Naive thymus-derived CD4-positive, alpha-beta T cell (primary cell): ENCODE measurements at places on chromosomes 2 and 18. TPM values are rescaled to one million over a fixed set of nuclear protein-coding genes. Genes with fewer than 3 reads are reported as not detected.

- no peak overlapping the region for H3K27ac ChIP-seq
- no peaks in the 10 kb centered on the region for H3K27me3 ChIP-seq
- no peaks in the 10 kb centered on the region for H3K4me1 ChIP-seq
- no peaks in the 10 kb centered on the region for H3K36me3 ChIP-seq
- no peak for DNase-seq
- no peak overlapping the region for H3K4me3 ChIP-seq
Observed at GRCh38 chr2:133437492-133437891, 130.8 kb downstream of the NCKAP5 start.

DNA sequence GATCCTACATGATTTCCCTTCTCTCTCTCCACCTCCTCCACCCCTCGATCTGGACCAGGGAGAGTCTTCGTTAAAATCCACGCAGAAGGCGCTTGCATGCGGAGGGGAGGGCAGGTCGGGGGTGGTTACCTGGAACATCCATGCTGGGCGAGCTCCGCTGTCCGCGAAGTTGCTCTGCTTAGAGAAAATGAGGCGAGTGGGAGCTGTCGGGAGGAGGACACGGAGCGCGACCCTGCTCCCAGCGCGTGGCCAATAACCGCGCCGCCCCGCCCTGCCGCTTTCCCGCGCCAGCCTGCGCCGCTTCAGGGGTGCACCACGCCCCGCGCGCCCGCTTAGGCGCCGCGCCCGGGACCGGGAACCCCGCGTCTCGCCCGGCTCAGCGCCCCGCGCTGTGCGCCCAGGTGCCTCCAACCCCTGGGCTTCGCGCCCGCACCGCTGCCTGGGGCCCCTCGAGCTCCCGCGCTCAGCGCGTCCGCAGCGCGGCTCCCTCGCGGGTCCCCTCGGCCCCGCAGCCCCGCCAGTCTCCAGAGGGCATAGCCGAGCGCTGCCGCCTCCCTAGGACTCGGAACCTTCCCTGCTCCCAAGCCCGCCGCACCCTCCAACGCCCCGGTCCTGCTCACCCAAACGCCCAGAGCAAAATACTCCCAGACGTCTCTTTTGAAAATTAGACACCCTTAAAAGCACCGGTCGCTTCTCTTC, 636 bp downstream of the CBLN2 start:
- no peaks in the 10 kb centered on the region for H3K27me3 ChIP-seq
- H3K4me3 ChIP-seq: no peak overlapping the region
- H3K4me1 ChIP-seq: no peaks in the 10 kb centered on the region
- no peak overlapping the region for H3K27ac ChIP-seq

DNA sequence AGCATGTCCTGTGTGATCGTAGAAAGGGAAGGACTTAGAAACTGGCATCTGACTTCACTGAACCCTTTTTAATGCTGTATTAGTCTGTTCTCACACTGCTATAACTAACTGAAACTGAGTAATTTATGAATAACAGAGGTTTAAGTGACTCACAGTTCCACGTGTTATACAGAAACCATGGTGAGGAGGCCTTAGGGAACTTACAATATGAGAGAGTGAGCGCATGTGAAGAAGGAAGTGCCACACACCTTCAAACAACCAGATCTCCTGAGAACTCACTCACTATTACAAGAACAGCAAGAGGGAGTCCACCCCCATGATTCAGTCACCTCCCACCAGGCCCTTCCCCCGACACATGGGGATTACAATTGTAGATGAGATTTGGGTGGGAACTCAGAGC, 811.3 kb downstream of the CPS1 start:
- H3K27me3 ChIP-seq: no peaks in the 10 kb centered on the region
- no peak overlapping the region for H3K27ac ChIP-seq
- no peaks in the 10 kb centered on the region for H3K36me3 ChIP-seq
- no peak for DNase-seq
- no peaks in the 10 kb centered on the region for H3K4me1 ChIP-seq

DNA sequence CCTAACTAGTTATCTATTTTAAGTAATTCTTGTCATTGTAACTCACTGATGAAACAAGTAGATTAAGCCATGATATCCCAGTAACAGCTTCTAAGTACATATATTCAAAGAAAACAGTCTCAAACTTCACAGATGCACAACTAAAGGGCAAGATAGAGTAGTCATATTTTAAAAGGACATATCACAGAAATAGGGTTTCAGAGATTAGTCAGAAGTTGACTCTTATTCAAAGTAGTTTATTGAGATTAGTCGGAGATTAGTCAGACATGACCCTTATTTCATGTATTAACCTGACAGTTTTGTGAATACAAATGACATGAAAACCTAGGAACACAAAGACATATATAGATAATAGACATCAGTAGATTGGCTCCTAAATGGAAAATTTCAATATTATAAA, 15.9 kb upstream of the CHAC2 start:
- H3K4me1 ChIP-seq: no peaks in the 10 kb centered on the region
- DNase-seq: no peak
- H3K36me3 ChIP-seq: peaks cover 26% of the 10 kb centered on the region
- no peak overlapping the region for H3K4me3 ChIP-seq
- no peak overlapping the region for H3K27ac ChIP-seq

DNA sequence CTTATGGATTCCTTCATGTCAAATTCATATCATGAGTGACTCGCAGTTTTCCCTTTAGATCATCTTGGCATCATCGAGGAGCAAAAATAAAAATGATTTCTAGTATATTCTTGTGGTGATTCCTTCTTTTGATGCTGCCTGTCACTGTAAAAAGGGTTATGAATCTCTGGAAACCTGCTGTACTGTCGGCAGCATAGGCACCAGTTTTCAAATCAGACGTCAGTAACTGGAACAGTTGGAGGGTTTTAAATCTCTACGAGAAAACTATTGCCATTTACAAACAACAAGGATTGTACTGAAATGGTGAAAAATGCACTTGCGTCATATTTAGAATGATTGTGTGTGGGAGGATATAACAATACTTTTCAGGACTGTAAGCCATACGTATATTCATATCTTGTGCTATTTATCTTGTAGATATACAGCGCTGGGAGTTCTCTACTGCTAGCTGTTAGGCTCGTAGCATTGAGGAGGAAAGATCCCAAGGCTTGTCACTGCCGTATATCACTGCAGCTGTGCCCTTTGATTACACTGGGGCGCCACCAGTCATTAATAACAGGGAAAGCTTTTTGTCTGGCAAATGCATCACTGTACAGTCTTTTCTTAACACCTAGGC, 320.7 kb downstream of the MTX2 start:
- no peak for DNase-seq
- H3K27ac ChIP-seq: no peak overlapping the region
- no peaks in the 10 kb centered on the region for H3K36me3 ChIP-seq
- no peaks in the 10 kb centered on the region for H3K4me1 ChIP-seq

DNA sequence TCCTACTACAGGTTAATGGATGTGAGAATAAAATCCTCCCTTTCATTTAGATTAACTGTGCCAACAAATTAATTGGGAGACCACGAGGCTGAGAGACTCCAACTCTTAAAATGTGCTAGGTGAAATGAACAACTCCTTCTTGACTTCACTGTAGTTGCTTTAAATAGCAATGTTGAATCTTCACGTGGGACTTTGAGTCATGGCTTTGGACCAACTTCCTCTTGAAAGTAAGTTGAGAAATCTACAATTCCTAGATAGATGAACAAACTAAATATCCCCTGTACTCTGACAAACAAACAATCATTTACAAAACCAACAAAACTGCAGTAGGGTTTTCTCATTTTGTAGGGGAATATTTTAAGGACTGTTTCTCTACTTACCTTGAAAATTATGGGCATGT, 291.9 kb upstream of the SPRED2 start:
- no peak overlapping the region for H3K27ac ChIP-seq
- no peak for DNase-seq
- H3K36me3 ChIP-seq: no peaks in the 10 kb centered on the region

DNA sequence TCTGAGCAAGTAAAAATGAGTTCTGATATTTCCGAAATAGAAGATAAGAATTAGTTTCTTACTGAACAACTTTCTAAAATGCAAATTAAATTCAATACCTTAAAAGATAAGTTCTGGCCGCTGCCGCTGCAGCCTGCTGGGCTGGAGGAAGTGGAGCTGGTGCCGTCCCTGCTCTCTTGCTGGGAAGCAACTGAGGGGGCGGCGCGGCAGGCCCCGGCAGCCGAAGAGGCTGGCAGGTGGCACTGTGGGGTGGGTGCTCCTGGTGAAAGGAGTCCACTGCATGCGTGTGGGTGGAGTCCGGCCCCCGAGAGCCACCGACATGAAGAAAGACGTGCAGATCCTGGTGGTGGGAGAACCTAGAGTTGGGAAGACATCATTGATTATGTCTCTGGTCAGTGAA, 89.5 kb upstream of the ZNF519 start:
- no peak overlapping the region for H3K4me3 ChIP-seq
- no peaks in the 10 kb centered on the region for H3K36me3 ChIP-seq
- H3K27me3 ChIP-seq: no peaks in the 10 kb centered on the region
- no peak overlapping the region for H3K27ac ChIP-seq
- no peaks in the 10 kb centered on the region for H3K4me1 ChIP-seq
- DNase-seq: no peak

- H3K27me3 ChIP-seq: no peaks in the 10 kb centered on the region
- peak; percentile 35 for DNase-seq
- H3K36me3 ChIP-seq: no peaks in the 10 kb centered on the region
- peak overlapping the region; percentile 82 for H3K4me3 ChIP-seq
- peaks cover 31% of the 10 kb centered on the region for H3K4me1 ChIP-seq
- peak overlapping the region; percentile 90 for H3K27ac ChIP-seq
Observed at GRCh38 chr18:23453680-23454058, 582 bp downstream of the RIOK3 start.

DNA sequence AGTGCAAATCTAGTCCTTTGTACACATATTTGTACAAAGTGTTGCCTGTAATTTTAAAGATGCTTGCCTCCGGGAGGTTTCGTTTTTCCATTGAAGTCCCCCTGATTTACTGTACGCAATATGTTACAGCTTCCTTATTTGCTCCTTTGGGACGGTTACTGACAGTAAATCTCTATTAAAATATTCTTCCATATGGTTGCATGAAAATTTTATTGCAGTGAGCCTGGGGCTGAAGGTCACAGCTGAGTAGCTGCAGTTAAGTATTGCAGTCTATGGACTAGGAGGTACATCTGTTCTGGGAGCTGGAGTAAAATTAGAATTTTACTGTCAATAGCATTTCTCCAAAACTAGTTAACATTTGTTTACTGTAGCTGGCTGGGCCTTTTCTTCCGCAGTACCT, 119.2 kb downstream of the ETAA1 start:
- no peak overlapping the region for H3K4me3 ChIP-seq
- no peak for DNase-seq
- no peaks in the 10 kb centered on the region for H3K36me3 ChIP-seq
- H3K27me3 ChIP-seq: no peaks in the 10 kb centered on the region
- no peaks in the 10 kb centered on the region for H3K4me1 ChIP-seq

- no peak for DNase-seq
- H3K4me3 ChIP-seq: no peak overlapping the region
- H3K27ac ChIP-seq: no peak overlapping the region
- no peaks in the 10 kb centered on the region for H3K4me1 ChIP-seq
- H3K36me3 ChIP-seq: peaks cover 8% of the 10 kb centered on the region
Observed at GRCh38 chr18:62264984-62265383, 60.1 kb upstream of the TNFRSF11A start.

DNA sequence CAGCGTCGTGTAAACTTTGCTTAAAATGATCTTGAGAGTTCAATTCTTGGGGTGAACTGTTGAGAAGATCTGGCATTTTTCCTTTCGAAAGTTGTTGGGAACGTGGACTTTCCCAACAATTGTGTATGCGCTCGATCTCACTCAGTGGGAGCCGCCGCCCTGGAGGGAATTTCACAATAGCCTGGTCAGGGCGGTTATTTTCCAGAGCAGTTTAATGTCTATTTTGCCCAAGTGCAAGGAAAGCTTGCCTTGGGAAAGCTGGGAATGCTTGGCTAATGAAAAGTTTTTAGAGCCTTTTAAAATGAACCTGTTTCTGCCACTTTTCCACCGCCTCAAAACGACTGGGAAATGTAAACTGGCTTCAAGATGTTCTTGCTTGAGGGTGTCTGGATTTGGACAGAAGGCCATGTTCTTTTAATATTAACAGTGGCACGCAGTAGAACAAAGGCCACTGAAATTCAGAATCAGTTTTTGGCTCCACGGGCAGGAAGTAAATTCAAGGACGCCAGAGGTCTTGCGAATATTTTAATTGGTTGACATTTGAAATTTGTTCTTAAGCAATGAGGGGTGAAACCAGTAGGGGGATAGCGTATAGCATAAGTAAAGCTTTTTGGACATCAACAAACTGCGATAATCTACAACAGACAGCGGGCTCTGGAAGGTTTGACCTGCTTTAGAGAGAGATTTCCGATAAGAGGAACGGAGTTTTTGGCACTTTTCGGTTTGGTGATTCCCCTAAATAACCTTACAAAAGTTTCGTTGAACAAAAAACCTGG, 1.2 kb downstream of the CFLAR start:
- no peaks in the 10 kb centered on the region for H3K27me3 ChIP-seq
- peaks cover 12% of the 10 kb centered on the region for H3K4me1 ChIP-seq
- H3K36me3 ChIP-seq: no peaks in the 10 kb centered on the region
- DNase-seq: no peak
- peak overlapping the region; percentile 87 for H3K4me3 ChIP-seq

DNA sequence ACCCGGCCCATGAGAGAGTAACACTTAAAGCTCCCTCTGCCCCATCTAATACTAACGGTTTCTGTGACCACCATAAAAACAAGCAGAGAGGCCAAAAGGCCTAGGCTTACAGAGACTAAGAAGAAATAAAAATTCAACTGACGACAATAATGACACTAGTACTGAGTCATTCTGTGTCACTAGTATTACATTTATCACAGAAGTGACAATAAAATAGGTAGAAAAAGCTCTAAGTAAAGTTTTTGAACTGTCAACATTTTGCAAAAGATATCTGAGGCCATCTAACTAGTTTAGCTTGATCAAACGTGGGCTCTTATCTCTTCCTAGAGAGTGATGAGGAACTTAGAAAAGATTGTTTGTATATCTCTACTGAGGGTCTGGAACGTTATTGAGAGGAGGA, 35.6 kb downstream of the AP1S3 start:
- no peak overlapping the region for H3K4me3 ChIP-seq
- DNase-seq: no peak
- no peaks in the 10 kb centered on the region for H3K36me3 ChIP-seq
- H3K4me1 ChIP-seq: no peaks in the 10 kb centered on the region
- H3K27ac ChIP-seq: no peak overlapping the region
- no peaks in the 10 kb centered on the region for H3K27me3 ChIP-seq

The KIF1A gene
- polyA plus RNA-seq: not detected

The SLC9A2 gene
- polyA plus RNA-seq: 0.07 TPM

The C1QL2 gene
- not detected for polyA plus RNA-seq

The KDM3A gene
- 50.7 TPM for polyA plus RNA-seq

The DSG2 gene
- polyA plus RNA-seq: 0.54 TPM

The SLC9A4 gene
- polyA plus RNA-seq: not detected

The HDHD2 gene
- 45.6 TPM for polyA plus RNA-seq

The RTP5 gene
- not detected for polyA plus RNA-seq
